ENCODE measurements at places on chromosomes 5 and 9. TPM values are rescaled to one million over a fixed set of nuclear protein-coding genes. Genes with fewer than 3 reads are reported as not detected.

- no peak for DNase-seq
These were observed 6.0 kb upstream of the ESM1 start for GRCh38 chr5:54991416-54991815.

DNA sequence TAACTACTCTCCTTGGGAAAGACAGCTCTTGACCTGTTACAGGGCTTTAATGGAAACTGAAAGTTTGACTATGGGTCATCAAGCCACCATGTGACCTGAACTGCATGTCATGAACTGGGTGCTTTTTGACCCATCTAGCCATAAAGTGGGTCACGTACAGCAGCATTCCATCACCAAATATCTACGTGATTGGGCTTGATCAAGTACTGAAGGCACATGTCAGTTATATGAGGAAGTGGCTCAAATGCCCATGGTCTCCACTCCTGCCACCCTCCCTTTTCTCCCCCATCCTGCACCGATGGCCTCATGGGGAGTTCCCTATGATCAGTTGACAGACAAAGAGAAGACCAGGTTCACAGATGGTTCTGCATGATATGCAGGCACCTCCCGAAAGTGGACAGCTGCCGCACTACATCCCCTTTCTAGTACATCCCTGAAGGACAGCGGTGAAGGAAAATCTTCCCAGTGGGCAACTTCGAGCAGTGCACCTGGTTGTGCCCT, 7.3 kb upstream of the FCN1 start:
- no peak for DNase-seq

GRCh38 chr9:112006361-112007020, 109.9 kb downstream of the UGCG start:
- no peak for DNase-seq

- DNase-seq, result no peak
These were observed 1.6 kb downstream of the NR2F1 start for GRCh38 chr5:93584596-93585040.

DNA sequence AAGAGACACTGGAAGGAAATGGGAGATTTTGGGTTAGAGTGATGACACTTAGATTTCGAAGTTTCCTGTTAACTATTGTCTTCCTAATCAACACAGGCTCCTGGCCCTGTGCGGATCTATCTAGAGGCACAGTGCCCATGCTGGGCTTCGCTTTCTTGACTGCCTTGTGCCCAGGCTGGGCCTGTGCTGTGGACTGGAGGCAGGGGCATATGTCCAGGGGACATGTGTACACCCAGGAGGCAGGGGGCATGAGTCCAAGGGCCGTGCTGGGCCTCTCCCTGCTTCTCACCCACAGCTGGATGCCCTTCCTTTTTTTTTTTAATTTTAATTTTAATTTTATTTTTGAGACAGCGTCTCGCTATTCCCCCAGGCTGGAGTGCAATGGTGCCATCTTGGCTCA, 37.6 kb downstream of the EHMT1 start:
- DNase-seq, result no peak

DNA sequence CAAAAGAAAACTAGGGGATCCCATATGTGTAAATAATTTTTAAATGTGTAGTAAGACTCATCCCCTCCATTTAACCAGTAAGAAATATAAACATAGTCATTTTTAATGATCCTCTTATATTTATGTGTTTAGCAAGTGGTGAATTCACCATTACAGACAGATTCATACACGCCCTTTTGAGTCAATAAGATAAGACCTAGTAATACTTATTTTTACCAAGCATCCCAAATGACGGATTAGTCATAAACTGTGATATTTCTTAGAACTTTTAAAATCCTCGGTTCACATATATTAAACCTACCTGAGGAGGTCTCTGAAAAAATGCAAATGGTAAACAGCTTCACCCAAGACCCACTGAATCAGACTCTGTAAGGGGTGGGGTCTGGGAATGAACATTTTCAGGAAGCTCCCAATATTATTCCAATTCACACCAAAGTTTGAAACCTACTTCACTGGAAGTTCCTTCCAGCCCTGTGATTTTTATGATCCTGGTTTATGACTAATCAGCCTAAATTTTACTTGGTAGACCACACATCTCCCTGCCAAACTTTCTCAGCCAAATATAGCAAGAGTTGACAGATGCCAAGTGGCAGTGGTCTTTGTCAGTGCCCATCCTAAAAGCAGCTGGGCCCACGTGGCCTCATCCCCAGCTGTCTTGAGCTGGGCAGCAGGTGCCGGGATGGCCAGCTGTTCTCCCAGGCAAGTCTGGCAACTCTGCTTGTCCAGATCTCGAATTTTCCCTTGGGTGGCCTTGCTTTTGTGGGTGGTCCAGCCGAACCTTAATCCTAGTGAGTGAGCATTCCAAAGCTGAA, 559.0 kb upstream of the RGMB start:
- no peak for DNase-seq

DNA sequence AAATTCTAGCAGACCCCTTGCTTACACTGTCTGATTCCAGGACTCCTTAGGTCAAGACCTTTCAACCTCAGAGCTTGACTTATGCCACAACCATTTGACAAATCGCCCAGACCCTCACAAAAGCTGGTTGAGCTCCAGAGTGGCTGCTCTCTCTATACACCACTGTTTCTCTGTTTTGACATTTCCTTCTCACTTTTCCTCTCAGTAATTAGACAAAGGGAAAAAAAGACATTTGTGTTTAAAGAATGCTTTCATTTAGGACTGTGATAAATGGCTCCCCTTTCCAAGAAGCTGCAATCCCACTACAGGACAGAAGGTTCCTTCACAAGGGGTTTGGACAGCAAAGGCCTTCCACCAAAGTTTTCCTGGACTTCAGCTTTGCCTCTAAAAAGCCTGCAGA, 601.3 kb downstream of the NR2F1-AS1 start:
- DNase-seq, result no peak

DNA sequence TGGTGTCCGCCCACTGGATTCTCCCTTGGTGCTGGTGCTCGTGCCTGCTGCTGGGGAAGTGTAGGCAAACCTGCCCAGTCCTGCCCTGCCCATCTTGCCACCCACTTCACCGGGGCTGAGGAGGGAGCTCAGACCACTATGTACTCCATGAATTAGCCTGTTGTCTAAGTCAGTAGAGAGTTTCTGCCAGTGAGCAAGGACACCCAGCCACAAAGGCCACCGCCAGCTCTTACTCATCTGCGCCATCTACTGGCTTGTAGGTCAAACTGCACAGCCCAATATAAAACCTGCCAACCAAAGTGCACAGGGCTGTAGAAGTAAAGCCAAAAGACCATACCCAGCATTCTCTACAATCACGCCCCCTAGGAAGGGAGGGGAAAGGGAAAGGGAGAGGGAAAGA, 102.3 kb downstream of the GLIS3 start:
- no peak for DNase-seq

DNA sequence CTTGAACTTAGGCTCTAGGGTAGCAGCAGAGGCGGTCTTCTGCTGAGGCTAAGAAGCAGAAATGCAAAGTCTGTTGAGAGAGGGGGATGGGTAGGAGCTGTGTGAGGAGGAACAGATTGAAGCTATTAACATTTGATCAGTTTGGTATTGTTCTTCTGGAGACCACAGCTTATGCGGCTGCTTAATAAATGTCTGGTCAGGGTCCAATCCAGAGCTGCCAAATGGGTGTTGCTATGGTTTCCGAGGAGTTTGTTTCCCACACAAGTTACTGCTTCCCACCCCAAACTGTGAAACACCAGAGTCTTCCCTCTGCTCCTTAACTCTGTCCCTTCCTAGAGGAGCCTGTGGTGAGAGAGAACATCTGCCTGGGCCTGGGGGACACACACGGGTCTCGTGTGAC, 142.2 kb upstream of the KLF4 start:
- no peak for DNase-seq

- peak; percentile 73 for DNase-seq
These were observed 7.0 kb upstream of the AK1 start for GRCh38 chr9:127884427-127884911.

GRCh38 chr5:29002481-29002880, 1964.1 kb upstream of the CDH9 start:
- no peak for DNase-seq

DNA sequence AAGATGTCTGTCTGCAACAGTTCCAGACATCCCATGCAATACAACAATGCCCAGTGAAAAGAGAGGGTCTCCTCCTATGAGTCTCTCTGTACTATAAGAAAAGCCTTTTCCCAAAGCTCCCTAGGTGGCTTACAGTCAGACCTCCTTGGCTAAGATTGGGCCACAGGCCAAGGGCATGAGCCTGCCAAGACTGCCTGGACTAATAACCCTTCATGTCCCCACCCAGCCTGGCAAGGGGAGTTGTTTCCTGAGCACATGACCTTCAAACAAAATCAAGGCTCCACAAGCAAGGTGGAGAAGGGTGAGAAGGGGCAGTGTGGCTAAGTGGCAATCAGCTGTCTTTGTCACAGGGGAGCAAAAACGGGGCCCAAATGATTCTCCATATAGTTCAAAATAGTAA, 75.6 kb upstream of the ZSWIM6 start:
- peak; percentile 51 for DNase-seq

DNA sequence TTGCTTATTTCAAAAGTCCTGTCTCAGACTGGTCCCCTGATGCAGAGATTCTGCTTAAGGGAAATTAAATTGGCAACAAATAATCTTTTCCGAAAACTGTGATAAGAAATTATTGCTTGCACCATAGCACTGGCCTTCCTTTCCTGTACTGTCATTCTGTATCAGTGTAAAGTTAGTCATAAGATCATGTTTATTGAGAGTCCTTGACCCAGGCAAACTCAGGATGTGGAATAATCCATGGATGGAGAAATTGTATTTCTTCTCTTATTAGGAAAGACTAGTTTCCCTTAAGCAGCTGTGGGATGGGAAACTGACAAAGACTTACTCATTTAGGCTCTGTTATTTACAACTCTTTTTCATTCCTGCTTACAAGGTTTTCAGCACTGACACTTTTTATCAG, 83.0 kb upstream of the RANBP6 start:
- DNase-seq, result no peak

- no peak for DNase-seq
These were observed 452.8 kb upstream of the MPDZ start for GRCh38 chr9:13732290-13732689.

DNA sequence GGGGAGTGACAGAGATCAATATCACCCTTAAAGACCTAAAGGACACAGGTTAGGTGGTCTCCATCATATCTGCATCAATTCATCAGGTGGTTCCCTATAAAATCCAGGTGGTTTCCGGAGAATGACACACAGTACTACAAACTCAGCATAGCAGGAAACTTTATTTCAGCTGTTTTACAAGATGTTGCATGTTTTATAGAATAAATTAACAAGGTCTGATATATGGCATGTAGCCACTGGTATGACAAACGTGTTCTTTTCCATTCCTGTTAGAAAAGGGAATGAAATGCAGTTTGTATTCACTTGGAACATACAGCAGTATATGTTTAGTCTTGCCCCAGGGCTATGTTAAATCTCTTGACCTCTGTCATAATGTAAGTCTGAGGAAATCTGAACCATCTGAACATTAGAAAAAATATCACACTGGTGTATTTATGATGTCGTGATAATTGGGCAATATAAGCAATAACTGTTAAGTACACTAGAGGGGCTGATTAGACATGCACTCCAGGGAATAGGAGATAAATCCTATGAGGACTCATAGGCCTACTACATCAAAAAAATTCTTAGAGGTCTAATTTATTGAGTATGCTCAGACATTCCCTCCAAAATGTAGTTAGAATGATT, 42.2 kb upstream of the TNFSF8 start:
- no peak for DNase-seq

DNA sequence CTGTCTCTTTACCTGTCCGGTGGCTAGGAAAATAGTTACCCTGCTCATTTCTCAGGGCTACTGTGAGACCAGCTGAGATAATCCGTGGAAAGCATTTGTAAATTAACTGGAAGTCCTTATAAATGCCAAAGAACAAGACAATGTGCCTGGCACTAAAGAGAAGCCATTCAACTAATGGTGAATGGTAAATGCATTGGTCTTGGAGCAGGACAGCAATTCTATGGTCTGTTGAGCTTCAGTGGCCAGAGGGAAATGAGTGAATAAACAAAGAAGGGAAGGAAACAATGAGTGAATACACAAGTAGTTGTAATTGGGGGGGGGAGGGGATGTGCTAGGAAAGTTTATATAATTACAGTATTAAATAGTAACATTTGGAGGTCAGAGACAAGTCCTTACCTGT, 353.6 kb downstream of the SEMA5A start:
- no peak for DNase-seq

GRCh38 chr5:83714810-83715209, 5.8 kb downstream of the HAPLN1 start:
- no peak for DNase-seq

GRCh38 chr5:138952962-138953361, 77.8 kb upstream of the LRRTM2 start:
- DNase-seq, result no peak

DNA sequence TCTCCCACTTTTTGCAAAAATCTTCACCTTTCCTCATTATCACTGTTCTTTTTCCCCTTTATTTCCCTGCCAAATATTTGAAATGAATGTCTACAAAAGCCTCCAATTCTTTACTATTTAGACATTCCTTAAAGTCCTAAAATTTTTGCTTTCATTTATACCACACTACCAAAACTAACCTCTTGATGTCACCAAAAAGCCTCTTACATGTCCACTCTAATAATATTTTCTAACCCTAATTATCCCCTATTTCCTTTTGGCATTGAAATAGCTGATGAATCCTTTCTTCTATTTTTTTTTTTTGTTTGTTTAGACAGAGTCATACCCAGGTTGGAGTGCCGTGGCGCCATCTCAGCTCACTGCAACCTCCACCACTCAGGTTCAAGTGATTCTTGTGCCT, 32.3 kb upstream of the NRG2 start:
- no peak for DNase-seq

DNA sequence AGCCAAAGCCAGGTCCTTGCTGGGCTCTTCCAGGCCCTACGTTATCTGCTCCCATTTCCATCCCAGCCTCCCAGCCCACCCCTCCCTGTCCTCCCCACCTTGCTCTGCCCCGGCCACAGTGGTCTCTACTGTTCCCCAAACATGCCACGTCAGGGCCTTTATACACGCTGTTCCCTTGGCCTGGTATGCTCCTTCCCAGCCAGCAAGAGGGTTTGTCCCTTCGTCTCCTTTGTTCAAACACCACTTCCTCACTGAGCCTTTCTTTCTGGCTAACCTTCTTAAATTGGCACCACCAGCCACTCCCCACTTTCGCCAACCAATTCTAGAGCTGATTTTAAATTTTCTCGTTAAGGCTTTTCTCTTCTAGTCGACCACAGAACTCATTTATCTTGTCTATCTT, 9.8 kb downstream of the SH2D3C start:
- no peak for DNase-seq

Gene MYOT
- 0.39 TPM for total RNA-seq

Gene PLAC8L1
- total RNA-seq, result 1.2 TPM

Gene GRXCR2
- total RNA-seq, result not detected

Gene FYB1
- 15.8 TPM for total RNA-seq

Gene SHLD3
- total RNA-seq, result 2.3 TPM

Gene IL33
- 18.2 TPM for total RNA-seq

Gene ALDH7A1
- total RNA-seq, result 48.3 TPM

Gene AK8
- total RNA-seq, result 1.7 TPM

Gene RBM27
- total RNA-seq, result 18.0 TPM

Gene PPP2R2B
- 4.9 TPM for total RNA-seq

Gene CTXN3
- total RNA-seq, result not detected

Gene CMBL
- 60.8 TPM for total RNA-seq
